ENCODE measurements at places on chromosomes 7 and 10.
A peak's percentile ranks its signal among the peaks of the same experiment; 100 is the strongest.

GRCh38 chr7:1777122-1777521 is 107.0 kb downstream of the ELFN1 start:
- no peak for DNase-seq

DNA sequence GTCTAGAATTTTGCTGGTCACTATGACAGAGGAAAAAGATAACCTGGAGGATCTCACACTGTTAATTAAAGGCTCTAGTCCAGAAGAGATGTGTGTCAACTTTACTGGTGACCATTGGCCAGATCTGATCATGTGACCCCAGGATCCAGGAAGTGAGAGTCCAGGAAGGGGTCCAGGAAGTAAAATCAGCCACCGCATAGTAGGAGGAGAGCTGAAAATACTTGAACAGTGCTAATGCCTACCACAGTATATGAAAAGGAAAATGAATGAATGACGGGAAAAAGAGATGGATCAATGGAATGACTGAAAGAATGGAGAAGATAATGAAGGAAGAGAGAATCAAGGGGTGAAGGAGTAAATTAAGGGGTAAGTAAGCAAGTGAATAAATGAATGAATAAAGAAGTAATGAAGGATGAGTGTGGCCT is 415.3 kb downstream of the RPS24 start:
- no peak for DNase-seq

GRCh38 chr7:157540020-157540419 is 203.2 kb downstream of the DNAJB6 start:
- DNase-seq, result no peak

GRCh38 chr7:6430271-6430940 is 17.3 kb downstream of the DAGLB start:
- DNase-seq, result no peak

GRCh38 chr7:36115448-36116321 is 37.4 kb upstream of the EEPD1 start:
- no peak for DNase-seq

- DNase-seq, result no peak
Measured at GRCh38 chr7:127158659-127159058, 94.1 kb downstream of the GRM8 start.

DNA sequence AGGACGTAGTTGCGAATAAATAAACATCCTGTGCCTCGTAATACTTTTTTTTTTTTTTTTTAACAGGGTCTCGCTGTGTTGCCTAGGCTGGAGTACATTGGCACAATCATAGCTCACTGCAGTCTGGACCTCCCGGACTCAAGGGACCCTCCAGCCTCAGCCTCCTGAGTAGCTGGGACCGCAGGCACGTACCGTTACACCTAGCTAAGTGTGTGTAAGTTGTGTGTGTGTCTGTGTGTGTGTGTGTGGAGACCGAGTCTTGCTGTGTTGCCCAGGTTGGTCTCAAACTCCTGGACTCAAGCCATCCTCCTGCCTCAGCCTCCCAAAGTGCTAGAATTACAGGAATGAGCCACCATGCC is 573 bp upstream of the PON2 start:
- DNase-seq, result no peak

DNA sequence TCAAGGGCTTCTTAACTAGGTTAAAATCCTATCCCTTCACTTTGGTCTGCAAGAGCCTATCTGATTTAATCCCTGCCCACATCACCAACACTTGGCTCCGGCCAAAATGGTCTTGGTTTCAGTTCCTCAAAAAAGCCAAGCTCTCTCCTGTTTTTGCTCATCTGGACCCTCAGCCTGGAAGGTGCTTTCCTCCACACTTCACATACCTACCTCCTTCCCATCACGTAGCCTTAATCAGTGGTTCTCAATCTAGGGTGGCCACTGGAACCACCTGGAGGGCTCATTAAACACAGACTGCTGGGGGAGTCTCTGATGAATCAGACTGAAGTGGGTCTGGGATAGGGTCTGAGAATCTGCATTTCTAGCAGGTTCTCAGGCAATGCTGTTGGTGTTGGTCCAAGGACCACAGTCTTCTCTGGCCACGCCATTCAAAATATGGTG is 227.0 kb upstream of the AOAH start:
- DNase-seq, result no peak

- DNase-seq, result no peak
Measured at GRCh38 chr10:42754155-42755027, 28.2 kb upstream of the BMS1 start.

- DNase-seq, result no peak
Measured at GRCh38 chr10:44309361-44309760, 75.5 kb downstream of the CXCL12 start.

GRCh38 chr7:3272691-3273141 is 28.3 kb upstream of the SDK1 start:
- DNase-seq, result no peak

DNA sequence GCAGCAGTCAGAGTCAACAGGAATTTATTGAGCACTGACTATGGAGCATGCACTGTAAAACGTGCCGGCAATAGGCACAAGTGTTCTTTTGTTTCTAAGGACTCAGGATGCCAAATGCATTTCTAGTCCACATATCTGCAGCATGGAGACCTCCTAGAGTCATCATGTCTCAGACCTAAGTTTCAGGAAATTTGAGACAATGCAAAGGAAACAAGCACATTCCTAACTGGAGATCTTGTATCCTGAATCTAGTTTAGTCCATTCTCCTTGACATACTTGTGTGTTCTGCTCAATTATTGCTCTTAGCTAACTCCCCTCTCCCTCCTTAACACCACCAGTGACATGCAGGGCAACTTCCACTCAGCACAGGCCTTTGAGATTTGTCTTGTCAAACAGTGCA is 173.2 kb downstream of the ZNF438 start:
- no peak for DNase-seq

- DNase-seq, result no peak
Measured at GRCh38 chr10:30631188-30631587, 1.6 kb upstream of the LYZL2 start.

- no peak for DNase-seq
Measured at GRCh38 chr7:44225566-44226395, 25.0 kb downstream of the YKT6 start.

DNA sequence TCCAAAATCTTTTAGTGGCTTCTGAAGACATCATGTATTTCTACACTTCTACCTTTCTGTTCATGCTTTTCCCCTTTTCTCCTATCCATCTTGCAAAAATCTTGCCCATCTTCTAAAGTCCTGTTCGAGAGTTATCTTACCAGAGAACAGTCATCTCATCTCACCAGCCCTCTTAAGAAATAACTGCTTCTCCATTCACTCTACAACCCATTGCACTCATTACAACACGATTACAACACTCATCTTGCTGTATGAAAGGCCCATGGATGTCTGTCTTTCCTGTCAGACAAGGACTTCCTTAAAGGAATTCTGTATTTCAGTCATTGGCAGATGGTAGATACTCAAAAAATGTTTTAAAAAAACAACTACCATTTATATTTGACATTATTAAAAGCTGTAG is 30.8 kb downstream of the ZNF438 start:
- no peak for DNase-seq

- DNase-seq, result no peak
Measured at GRCh38 chr10:88038268-88038667, 174.8 kb downstream of the PTEN start.

DNA sequence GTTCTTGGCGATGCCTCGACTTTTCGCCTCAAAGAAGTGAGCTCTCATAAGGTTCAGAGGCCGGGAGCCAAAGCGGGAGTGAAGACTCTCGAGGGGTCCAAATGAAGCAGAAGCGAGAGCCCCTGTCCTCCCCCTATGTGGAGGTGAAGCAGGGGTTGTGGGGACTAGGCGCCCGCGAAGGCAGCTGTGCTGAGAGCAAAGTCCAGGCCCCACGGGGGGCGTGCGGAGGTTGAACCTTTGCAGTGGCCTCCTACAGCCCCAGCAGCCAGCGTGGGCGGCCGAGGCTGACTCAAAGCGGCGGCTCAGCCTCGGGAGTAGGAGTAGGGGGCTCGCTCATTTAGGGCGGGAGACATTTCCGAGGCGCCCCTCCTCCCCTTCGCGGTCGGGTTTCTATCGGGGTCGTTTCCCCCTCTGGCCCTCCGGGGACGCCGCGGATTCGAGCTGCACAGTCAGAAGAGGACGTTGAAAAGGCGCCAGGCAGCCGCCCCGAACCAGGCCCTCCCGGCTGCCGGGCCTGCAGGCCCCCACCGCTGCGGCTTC is 553 bp upstream of the ADD3 start:
- peak; percentile 24 for DNase-seq

DNA sequence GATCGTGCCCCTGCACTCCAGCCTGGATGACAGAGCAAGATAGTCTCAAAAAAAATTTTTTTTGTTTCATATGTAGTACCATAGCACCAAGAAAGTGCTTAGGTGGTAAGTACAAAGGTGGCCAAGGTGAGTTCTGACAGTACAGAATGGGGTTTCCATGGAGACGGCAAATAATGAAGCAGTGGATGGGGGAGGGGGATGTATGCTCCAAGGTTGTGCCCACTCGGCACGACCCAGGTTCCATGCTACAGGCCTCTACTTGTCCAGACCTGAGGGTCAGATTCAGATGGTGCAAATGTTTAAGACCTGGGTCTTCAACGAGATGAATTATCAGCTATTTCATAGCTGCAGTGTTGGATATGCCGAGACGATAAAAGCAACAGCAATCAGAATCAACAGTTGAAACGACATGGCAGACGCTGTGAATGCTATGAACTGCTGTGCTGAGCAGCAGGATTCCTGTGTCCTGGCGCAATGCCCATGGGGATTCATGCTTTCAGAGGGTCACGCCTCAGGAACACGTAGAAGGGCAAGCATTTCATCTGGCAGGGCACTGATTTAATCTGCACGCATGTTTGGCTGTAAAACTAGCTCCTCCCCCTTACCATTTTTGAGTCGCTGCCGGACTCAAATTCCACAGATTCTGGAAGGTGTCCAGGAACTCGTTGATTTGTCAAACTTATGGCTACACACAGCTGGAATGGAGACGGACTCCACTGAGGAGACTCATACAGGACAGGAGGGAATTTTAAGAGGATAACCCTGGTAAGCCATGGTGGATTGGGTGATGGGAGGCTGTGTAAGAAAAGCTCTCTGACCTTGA is 256.5 kb downstream of the FRMD4A start:
- peak; percentile 23 for DNase-seq

DNA sequence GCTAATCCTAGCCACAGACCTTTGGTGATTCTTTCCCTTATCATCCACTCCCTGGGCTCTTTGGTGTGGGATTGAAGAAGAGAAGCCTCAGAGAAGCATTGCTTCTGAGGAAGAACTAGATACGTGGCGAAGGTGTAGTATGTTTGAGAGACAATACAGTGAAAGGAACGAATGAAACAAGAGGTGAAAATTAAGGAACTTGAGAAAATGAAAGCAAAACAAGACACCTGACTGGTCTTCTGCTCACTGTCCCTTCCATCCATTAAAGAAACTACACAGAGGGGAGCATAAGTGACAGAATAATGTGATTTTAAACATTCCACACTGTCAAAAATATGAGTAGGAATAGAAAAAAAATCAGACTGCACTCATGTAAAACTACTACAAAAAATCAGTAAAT is 219.6 kb upstream of the NPSR1 start:
- DNase-seq, result no peak

DNA sequence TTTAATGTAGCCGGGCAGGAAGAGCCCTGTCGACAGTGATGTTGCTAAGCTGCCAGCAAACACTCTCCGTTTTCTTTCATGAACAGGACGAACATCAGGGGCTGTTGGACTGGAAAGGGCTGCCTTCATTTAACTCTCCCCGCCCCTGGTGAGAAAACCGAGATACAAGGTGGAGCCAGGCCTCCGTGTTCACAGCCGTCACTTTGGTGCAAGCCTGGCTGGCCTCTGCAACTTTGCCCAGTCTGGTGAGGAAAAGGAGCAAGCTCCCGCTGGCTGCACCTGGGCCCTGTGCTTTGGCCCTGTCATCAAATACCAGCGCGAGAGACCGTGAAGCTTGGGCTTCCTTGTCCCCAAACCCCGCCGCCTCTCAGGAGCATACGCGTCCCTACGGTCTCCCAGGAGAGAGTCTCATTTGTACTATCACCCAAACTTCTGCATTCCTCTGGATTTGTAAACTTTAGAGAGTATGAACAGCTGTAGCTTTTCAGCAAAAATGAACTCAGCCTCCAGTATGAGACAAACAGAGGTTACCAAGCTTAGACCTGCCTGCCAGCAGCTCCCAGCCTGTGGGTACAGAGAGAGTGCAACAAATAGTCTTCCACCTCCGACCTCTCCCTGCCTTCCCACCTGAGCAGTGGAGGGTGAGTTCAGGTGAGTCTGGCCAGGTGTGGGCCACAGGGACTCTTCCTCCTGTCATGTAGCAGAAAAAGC is 445.3 kb upstream of the MGMT start:
- DNase-seq, result no peak

DNA sequence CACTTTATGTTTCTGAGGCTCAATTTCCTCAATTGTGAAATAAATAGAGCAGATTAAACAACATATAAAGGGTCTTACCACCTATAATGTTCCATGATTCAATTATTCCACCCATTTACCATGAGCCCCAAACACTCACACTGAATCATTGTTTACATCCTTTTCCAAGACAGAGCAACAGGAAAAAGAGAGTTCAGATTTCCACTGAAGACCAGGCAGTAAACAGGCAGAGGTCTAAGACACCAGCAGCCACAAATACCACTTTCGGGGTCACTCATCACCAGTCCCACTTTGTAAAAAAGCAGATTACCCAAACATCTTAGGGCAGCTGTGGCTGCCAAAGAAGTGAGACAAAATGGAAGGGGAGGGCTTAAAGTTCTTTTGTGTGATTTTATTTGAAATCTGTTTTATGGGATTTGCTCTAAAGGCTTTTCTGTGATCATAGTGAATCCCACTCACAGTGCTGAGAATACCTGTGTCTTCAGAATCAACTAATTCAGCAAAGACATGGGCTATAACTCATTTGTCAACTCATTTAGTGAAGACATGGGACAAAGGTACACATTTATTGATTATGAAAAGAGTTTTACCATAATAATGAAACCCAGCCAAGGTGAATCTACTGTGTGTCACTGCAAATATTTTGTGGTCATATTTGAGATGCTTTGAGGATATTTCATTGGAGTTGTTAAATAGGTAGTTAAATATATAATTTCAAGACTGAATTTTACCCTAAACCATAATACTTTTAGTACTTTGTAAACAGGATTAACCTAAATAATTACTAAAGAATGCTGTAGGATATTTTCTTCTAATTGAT is 24.8 kb upstream of the DLD start:
- DNase-seq, result no peak
